Central memory CD8-positive, alpha-beta T cell (primary cell): ENCODE measurements at places on chromosomes 7 and 10.

GRCh38 chr10:21526188-21526859, 842 bp upstream of the SKIDA1 start:
- peak; percentile 23 for DNase-seq

- DNase-seq: no peak
Measured at GRCh38 chr10:78996792-78997129, 72.0 kb upstream of the ZMIZ1 start.

DNA sequence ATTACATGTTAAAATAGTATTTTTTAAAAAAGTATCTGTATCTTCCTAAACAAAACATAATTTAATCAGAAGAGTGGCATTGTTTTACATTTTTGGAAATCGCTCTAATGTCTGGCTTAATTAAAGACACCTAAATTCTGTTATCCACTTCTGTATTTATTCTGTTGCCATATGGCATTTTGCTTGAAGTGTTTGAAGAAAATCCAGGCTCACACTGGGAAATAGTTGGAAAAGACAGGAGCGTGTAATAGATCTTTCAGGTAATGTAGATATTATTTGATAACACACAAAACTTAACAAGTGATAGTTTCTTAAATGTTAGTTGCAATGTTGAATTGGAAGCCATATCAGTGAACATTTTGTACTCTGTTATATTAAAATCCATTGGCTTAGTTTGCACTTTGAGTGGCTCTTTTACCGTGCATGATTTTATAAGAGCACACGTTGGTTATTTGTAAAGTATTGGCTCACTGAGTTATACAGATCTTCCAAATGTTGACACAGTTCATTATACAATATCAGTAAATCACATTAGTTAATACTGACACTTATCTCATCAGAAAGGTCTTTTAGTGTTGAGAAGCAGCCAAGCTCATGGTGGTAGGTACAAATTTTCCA, 128.4 kb upstream of the NPVF start:
- no peak for DNase-seq

DNA sequence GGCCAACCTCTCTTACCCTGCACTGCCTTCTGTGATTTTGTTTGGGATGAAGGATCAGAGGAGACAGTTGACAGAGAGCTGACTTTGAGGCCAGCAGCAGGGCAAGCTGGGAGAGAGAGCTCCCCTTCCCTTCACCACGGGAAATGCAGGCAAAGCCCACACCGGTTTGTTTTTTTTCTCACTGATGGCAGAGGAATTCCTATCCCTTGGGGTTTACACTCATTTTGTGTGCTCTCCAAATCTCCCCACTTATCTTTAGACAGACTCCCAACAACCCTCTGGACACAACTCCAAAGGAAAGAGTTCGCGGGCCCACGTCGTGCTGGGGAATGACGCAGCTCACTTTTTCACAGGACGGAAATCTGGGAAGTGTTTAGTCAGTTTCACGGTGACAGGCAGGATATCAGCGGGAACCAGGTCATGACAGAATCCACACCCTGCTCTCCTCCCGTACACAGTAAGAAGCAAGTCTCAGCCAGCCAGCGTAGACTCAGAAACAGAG, 68.3 kb upstream of the FAM171A1 start:
- no peak for DNase-seq

DNA sequence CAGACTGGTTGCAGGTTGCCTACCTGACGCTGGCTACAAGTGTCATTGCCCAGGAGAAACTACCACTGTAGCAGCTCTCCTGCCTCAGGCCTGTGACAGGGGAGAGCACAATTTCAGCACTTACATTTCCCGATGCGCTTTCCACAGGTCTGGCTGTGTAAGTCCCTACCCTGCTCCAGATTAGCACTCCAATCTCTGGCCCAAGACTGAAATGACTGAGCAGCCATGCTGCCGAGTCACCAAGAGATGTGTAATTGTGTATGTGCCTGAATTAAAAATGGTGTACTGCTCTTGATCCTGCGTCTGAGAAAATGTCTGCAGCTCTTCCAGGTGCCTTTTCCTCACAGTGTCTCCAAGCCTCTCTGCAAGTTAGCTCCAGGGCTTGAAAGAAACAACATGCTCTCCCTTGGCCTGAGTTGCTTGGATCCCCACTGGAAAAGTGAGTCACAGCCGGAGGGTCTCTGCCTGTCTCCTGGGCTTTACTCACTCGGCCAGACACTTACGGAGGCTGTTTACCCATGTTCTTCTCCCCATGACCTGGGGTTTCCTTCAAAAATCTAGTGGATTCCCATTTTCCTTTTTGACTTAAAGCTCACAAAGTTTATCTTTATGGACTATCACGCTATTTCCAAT, 1001.7 kb upstream of the KCND2 start:
- no peak for DNase-seq

GRCh38 chr10:104322416-104322782, 15.9 kb downstream of the ITPRIP start:
- DNase-seq: no peak

- DNase-seq: no peak
Measured at GRCh38 chr10:30830315-30831230, 201.0 kb upstream of the LYZL2 start.

- DNase-seq: no peak
Measured at GRCh38 chr10:51649064-51649463, 50.3 kb downstream of the CSTF2T start.

DNA sequence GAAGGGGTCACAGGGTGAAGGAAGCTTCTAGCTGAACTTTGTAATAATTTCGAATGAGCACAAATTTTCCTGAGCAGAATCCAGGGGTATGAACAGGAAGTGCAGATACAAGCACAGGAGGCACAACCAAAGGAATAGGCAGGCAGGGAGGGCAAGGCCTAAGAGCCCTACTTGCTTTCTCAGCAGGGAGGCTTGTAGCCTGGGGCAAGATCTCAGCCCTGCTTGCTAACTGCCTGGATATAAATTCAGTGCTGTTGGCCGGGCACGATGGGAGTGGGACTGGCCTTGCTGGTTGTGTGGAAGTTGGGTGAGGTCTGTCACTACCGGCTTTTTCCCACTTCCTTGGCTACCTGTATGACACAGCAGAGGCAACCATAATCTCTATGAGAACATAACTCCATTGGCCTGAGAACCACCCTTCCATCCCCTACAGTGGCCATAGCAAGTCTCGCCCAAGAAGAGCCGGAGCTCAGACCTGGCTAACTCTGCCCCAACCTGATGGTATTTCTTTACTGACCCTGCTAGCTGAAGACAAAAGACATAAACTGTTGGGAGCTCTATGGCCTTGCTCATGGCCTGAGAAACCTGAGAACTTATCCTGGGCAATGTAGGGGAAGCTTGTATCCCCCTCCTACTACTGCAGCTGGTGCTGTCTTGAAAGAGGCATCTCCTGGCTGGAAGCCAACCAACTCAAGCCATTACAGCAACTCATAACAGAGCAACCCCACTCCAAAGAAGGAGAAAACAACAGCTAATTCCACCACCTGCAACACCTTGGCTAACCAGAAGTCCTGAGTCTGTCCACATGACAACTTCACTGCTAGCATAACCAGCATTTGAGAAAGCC, 27.6 kb downstream of the CLDN12 start:
- no peak for DNase-seq

DNA sequence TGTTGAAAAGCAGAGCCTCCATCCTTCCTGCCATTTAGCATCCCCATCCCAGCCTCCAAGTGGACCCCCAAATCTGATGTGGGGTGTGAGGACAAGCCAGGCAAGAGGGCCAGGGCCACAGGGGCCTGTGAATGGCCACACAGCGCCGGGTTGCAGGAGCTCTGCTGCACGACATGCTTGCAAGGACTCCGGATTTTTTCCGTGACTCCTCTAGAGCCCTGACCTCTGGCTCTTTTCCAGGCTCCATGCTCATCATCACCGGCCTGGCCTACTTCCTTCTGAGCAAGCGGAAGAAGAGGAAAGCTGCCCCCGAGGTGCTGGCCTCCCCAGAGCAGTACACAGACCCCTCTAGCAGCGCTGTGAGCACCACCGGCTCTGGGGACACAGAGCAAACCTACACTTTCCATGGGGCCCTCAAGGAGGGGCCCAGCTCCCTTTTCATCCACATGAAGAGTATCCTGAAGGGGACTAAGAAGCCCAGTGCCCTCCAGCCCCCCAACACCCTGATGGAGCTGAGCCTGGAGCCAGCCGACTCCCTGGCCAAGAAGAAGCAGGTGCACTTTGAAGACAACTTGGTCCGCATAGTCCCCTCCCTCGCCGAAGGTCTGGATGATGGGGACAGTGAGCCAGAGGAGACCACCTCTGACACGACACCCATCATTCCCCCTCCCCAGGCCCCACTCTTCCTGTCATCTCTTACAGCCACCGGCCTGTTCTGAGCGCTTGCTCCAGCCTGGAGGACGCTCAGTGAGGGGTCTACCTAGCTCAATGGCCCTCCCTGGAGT, 23.5 kb downstream of the TMEM72 start:
- DNase-seq: no peak

DNA sequence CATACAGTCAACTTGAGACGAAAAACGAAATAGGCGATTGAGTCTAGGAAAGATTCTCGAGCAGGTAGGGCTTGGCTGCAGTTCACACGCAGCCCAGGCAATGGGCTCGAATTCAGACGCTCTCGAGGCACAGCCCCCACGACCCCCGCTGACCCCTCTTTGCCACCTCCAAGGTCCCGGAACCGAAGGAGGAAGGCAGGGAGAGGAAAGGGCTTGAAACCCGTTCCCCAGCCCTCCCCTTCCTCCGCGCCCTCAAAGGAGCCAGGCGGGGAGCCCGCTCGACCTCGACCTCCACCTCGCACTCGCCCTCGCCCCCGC, 441 bp downstream of the CCDC186 start:
- DNase-seq: no peak

DNA sequence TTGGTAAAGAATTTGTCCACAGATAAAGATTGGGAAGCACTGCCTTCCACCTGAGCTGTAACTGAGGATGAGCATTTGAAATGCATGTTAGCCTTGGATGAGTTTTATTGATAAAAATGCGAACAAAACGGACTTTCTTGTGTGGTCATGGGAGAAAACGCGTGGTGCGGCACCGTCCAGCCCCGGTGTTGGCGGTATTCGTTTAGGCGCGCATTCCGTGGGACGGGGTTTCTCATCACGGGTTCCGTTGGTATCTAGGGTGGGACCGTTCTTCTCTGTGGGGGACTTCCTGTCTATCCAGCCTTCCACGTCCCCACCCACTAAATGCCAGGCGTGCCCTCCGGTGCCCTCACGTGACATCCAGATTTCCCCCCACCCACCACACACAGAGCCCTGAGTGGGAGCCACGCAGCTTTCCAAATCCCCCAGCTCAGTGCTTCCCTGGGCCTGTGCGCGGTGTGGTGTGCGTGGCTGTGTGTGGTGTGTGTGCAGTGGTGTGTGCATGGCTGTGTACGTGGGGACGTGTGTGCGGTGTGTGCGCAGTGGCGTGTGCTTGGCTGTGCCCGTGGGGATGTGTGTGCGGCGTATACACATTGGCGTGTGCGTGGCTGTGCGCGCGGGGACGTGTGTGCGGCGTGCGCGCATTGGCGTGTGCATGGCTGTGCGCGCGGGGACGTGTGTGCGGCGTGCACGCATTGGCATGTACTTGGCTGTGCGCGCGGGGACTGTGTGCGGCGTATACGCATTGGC, 18.1 kb downstream of the IQCE start:
- DNase-seq: no peak

GRCh38 chr10:122373721-122374120, 787 bp upstream of the PLEKHA1 start:
- no peak for DNase-seq

GRCh38 chr10:11595395-11595692, 16.1 kb downstream of the USP6NL start:
- no peak for DNase-seq

GRCh38 chr7:2192831-2193534, 39.8 kb downstream of the MAD1L1 start:
- DNase-seq: no peak
